K562 (cell line): ENCODE measurements at places on chromosomes 12 and 14. TPM values are rescaled to one million over a fixed set of nuclear protein-coding genes. Genes with fewer than 3 reads are reported as not detected.

DNA sequence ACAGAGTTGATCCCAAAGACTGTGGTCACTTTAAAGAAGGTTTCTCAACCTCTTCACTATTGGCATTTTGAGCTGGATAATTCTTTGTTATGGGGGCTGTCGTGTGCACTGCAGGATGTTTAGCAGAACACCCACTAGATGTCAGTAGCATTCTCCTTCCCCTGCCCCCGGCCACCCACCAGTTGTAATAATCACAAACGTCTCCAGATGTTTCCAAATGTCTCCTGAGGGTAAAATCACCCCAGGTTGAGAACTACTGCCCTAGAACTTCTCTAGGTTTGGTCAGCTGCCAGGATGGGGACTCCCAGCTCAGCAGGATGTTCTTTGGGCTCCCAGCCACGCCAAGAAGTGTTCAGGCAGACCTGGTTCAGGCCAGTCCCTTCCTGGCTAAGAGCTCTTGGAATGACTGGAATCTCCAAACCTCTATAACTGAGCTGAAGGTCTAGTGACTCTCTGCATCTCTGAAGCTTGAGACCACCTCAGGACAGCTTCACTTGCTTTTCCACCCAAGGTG lies 12.5 kb upstream of the AJUBA start:
- H3K27ac ChIP-seq, result no peak overlapping the region
- DNase-seq, result peak; percentile 62
- H3K27me3 ChIP-seq, result no peaks in the 10 kb centered on the region
- H3K36me3 ChIP-seq, result peaks cover 4% of the 10 kb centered on the region; the same call in 2 of the 3 replicates
- peaks cover 7% of the 10 kb centered on the region; the same call in 2 of the 3 replicates for H3K4me1 ChIP-seq
- no peak overlapping the region for H3K4me3 ChIP-seq

DNA sequence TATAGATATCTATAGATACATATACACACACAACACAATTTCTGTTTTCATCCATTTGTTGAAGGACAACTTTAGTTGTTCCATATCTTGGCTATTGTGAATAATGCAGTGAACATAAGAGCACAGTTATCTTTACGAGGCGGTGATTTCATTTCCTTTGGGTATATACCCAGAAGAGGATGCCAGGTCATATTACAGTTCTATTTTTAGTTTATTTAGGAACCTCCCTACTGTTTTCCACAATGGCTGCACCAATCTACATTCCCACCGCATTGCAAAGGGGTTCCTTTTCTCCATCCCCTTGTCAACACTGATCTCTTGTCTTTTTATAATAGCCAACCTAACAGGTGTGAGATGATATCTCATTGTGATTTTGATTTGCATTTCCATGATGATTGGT lies 143.4 kb upstream of the ARHGAP5 start:
- no peaks in the 10 kb centered on the region for H3K36me3 ChIP-seq
- DNase-seq, result no peak
- no peak overlapping the region for H3K27ac ChIP-seq
- H3K27me3 ChIP-seq, result no peaks in the 10 kb centered on the region
- H3K4me1 ChIP-seq, result no peaks in the 10 kb centered on the region; the same call in none of the 2 replicates

GRCh38 chr12:11477110-11477509 lies 81.7 kb upstream of the PRB2 start:
- H3K36me3 ChIP-seq, result no peaks in the 10 kb centered on the region
- no peaks in the 10 kb centered on the region for H3K27me3 ChIP-seq
- no peak overlapping the region for H3K4me3 ChIP-seq
- DNase-seq, result no peak
- H3K27ac ChIP-seq, result no peak overlapping the region
- no peaks in the 10 kb centered on the region for H3K4me1 ChIP-seq

GRCh38 chr14:99728231-99728920 lies 44.3 kb downstream of the CYP46A1 start:
- DNase-seq, result no peak
- H3K27ac ChIP-seq, result no peak overlapping the region
- no peak overlapping the region for H3K4me3 ChIP-seq

- no peak for DNase-seq
- H3K36me3 ChIP-seq, result no peaks in the 10 kb centered on the region
- no peaks in the 10 kb centered on the region for H3K27me3 ChIP-seq
- H3K4me3 ChIP-seq, result no peak overlapping the region
Measured at GRCh38 chr12:70919597-70920035, 922 bp downstream of the PTPRR start.

The CISTR gene
- not detected in 2 replicates for total RNA-seq

The RNF212B gene
- 0.27 TPM in 1 of 2 replicates, not detected in the other for total RNA-seq
